Kidney (tissue), 22 donors: ENCODE measurements at places on chromosomes 13 and 19. TPM values are rescaled to one million over a fixed set of nuclear protein-coding genes. Genes with fewer than 3 reads are reported as not detected.

DNA sequence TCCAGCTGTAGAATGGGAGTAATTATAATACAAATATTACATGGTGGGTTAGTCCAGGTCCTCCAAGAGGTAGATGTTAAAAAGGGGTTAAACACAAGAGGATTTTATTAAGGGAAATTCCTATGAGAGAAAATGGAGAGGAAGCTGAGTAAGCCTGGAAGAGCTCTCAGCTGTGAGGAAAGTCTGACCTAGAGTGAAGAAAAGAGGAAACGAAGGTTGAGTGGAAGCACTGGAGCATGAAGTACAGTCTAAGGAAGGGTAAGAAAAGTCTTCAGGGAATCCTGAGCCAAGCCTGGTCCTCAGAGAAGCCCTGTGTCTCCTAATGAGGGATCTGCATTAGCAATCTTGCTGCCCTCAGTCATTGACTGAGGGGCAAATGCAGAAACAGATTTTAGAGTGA, 506.2 kb downstream of the GPC5 start:
- DNase-seq: no peak
- H3K4me1 ChIP-seq: no peaks in the 10 kb centered on the region
- H3K36me3 ChIP-seq: no peaks in the 10 kb centered on the region
- no peak overlapping the region for H3K4me3 ChIP-seq
- no peak overlapping the region for H3K27ac ChIP-seq

The PSG4 gene
- 0.35 TPM for total RNA-seq

DNA sequence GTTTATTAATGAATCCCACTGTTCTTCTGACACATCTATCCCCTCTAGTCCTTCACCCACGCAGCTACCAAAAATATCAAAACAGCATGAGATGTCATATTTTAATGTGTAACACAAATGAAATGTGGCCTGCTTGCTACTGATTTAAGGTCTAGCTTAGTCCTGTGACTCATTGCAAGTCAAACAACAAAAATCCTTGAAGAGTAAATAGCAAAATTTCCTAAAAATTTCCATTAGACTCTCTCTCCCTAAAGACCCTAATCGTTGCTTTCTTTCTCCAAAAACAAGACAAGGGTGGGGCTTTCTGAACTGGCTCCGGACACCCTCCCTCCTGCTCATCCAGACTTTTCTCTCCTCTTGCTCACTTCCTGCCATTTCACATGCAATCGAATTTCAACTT, 99.9 kb upstream of the IPO5 start:
- no peak overlapping the region for H3K27ac ChIP-seq
- no peak for DNase-seq
- peaks cover 4% of the 10 kb centered on the region for H3K4me1 ChIP-seq
- no peaks in the 10 kb centered on the region for H3K27me3 ChIP-seq
- H3K4me3 ChIP-seq: no peak overlapping the region

The ZNF470 gene
- total RNA-seq: 6.6 TPM

DNA sequence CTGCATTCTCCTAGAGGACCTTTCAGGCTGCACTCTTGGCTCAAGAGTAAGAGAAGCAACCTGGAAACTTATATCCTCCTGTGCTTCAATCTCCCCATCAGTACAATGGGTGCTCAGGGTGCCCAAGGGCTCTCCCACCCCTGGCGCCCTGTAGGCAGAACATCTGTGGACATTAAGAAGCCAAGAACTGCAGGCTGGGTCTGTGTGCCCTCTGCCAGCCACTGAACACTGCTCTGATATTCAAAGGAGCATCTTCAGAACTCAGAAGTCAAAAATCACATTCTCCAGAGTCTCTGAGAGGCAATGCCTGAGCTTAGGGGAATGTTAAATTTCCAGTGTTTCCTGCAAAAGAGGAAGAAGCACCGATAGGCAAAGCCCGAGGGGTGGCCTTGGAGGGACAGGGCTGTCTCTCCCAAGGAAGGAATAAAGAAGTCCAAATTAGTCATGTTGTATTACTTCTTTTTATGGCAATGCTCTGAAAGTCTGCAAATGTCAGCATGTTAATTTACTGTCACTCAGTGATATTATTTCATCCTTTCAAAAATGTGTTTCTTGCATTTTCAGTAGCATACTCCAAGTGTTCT, 88.1 kb downstream of the TSHZ3 start:
- no peaks in the 10 kb centered on the region for H3K4me1 ChIP-seq
- no peak overlapping the region for H3K4me3 ChIP-seq
- H3K36me3 ChIP-seq: no peaks in the 10 kb centered on the region
- DNase-seq: peak; percentile 57
- H3K27ac ChIP-seq: no peak overlapping the region

DNA sequence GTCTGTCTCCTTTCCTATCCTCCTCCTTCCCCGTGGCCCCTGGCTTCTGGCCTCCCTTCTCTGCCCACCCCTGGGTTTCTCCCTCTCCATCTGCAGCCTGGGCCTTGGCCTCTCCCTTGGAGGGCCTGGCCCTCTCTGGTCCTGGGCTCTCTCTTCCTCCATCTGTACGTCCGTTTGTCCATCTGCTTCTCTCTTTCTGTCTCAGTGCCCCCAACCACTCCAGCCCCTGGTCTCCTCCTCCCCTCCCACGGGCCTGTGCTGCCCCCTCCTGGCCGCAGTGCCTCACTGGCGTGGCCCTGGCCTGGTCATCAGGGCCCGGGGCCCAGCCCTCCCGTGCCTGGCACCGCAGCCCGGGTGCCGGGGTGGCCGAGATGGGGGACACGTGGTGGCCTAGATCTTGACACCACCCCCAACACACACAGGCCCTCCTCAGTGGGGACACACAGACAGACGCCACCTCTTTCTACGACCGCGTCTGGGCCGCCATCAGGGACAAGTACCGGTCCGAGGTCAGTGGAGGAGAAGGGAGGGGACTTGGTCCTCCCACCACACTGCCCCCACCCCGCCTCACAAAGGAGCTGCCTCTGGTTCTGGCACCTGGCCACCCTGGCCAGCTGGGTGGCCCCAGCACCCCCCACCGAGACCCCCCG, 11.3 kb downstream of the PRKCSH start:
- H3K4me3 ChIP-seq: no peak overlapping the region
- no peak overlapping the region for H3K27ac ChIP-seq
- peaks cover 5% of the 10 kb centered on the region for H3K36me3 ChIP-seq
- no peaks in the 10 kb centered on the region for H3K27me3 ChIP-seq

DNA sequence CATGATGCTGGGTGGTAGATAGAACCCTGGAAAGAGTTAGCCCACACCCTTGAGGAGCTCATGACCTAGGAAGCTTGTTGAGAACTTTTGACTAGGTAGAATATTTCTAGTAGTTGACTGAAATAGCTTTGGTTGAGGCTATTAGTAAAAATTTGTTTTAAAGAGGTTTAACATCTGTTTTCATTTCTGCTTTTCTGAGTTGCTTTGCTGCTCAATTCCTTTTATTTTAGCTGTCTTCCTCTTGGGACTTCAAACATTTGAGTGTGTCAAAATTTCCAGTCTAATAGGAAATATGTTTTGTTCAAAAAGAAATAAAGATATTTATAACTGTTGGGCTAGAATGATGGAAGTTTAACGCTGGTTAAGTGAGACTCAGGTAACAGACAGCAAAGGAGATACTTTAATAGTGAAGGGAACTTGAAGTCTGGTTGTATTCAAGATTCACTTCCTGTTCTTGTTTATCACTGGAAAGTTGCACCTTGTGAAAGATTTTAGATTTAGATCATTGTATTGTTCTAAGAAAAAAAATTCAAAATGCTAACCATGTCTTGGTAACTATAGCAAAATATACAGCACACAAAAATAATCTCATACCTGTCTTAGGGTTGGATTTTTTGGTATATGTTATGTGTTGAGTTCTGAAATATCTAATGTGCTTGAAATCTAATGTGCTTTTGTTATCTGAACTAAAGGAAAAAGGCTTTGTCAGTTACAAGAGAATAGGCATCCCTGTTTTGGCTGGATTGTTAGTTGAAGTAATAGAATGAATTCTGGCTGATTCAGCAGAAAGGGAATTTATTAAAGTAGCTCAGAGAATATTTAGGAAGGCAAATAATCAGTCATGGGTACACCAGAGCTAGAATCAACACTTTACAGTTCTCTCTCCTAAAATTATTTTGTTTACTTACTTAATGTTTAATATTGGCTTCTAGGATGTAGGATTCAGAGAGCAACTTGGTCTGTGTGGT, 24.4 kb upstream of the GPR18 start:
- H3K36me3 ChIP-seq: no peaks in the 10 kb centered on the region
- no peaks in the 10 kb centered on the region for H3K4me1 ChIP-seq
- DNase-seq: no peak
- H3K27ac ChIP-seq: peak overlapping the region; percentile 26

GRCh38 chr19:1513499-1514294, 878 bp upstream of the ADAMTSL5 start:
- H3K27me3 ChIP-seq: peaks cover 2% of the 10 kb centered on the region
- DNase-seq: peak; percentile 32
- H3K36me3 ChIP-seq: no peaks in the 10 kb centered on the region
- H3K4me1 ChIP-seq: no peaks in the 10 kb centered on the region
- no peak overlapping the region for H3K27ac ChIP-seq
- no peak overlapping the region for H3K4me3 ChIP-seq

DNA sequence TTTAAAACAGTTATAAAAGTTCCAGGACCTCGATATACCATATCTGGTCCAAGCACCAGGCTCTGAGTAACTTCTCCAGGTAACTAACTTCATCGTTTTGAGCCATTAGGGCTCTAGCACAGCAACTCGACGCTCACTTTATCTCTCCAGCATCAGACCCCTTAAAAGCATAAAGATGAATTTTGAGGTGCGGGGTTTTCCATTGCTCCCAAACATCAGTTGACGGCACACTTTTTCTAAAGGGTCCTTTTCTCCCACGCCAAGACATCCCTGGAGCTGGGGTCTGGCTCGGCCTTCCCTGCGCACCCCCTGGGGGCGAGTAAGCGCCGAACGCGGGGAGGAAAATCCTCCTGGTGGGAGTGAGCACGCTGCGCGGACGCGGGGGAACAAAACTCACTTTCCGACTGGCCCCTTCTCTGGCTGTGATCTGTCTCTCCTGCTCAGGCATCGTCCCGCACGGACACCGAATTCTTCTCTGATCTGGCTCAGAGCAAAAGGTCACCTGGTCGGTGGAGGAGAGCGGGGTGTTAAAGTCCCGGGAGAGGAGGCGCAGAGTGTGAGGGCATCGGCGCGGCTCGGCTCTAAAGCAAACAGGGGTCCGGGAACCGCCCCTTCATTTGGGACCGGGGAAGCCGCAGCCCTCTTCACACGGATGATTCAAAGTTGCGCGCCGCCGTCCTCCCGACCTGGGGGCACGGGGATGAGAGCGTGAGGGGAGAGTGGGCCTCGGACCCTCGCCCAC, at the start of gene ATP7B:
Gene ATP7B, minus strand, starts transcription at position 561 of the 742 bp plus-strand sequence. Its CDS starts 113 bp downstream, at position 448.
- H3K27me3 ChIP-seq: no peaks in the 10 kb centered on the region
- peak within 1 kb of the TSS; percentile 100 for H3K4me3 ChIP-seq
- peak; percentile 66 for DNase-seq
- H3K36me3 ChIP-seq: no peaks in the 10 kb centered on the region

The FIZ1 gene
- total RNA-seq: 17.9 TPM

GRCh38 chr19:16951529-16951928, 62.7 kb downstream of the F2RL3 start:
- H3K36me3 ChIP-seq: peaks cover 1% of the 10 kb centered on the region
- H3K27ac ChIP-seq: no peak overlapping the region
- no peak for DNase-seq
- no peaks in the 10 kb centered on the region for H3K4me1 ChIP-seq

The PMIS2 gene
- not detected for total RNA-seq

- DNase-seq: peak; percentile 65
- H3K4me3 ChIP-seq: no peak overlapping the region
- H3K27me3 ChIP-seq: no peaks in the 10 kb centered on the region
- H3K27ac ChIP-seq: peak overlapping the region; percentile 60
Observed at GRCh38 chr19:15280915-15281683, 48.9 kb upstream of the EPHX3 start.
